ENCODE measurements at places on chromosomes 6 and 20.

DNA sequence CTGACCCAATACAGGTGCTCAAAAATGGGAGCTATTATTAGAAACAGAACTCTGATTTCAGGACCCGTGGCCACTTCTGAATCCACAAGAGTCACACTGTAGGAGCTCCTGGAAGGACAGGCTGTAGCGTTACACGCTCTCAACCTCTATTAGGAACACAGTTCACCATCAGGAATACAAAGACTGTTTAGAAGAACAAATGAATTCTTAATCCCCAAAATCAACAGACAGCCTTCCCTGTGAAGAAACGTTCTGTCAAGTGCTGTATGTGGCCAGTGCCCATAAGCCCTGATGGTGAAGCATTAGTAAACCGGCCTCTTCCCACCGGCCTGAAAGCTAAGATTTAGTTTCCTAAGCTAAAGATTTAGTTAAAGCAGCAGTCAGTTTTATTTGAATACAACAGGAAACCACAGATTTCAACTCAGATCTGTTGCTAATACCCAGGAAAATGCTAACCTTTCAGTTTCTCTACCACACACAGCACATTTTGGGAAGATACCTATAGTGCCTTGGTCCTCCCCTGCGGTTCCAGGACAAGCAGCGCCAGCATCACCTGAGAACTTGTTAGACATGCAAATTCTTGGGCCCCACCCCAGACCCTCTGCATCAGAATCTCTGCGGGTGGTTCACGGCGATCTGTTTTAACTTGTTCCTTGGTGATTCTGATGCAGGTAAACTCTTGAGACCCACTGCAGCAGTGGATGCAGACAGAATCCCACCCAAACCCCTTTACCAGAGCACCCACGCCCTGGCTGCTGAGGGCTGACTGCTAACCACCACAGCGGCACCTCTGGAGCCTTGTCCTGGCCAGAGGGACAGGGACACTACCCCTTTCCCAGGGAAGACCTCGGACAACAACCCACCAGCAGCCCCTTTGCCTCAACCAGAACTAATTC is 33.4 kb downstream of the MTRES1 start:
- DNase-seq = no peak

- no peak for DNase-seq
Observed at GRCh38 chr6:84172574-84172973, 54.9 kb downstream of the CEP162 start.

- DNase-seq = no peak
Observed at GRCh38 chr6:29777310-29777709, 50.3 kb upstream of the HLA-G start.

DNA sequence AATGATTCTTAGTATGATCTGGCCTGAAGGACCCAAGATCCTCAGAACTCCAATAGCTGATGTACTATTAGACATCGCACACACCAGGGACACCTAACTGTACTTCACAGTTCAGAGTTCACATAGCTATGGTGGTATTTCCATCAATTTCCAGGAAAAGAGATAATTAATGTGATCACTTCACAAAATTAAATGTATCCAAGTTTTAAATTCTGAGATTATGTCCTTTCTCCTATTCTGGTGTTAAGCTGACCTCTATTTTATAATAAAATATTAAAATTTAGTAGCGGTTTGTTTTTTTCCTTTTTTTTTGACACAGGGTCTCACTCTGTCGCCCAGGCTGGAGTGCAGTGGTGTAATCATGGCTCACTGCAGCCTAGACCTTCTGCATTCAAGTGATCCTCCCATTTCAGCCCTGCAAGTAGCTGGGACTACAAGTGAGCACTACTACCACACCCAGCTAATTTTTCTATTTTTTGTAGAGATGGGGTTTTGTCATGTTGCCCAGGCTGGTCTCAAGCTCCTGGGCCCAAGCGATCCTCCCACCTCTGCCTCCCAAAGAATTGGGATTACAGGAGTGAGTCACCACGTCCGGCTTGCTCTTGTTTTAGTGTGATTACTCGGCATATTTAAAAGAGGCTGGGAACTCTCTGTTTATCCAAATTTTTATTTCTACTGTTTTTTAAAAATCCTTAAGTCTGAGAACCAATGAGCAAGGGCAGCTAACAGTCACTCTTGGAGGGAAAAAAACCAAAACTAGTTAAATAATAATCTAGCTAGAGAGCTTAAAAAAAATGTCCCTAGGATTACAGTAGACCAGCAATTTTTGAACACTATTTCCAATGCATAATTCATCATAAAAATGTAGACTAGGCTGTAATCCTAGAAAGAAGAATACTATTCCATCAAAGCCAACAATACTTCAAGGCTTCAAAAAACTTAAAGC is 16.0 kb downstream of the KIF13A start:
- no peak for DNase-seq

- DNase-seq = no peak
Observed at GRCh38 chr6:142015011-142015410, 117.7 kb upstream of the GJE1 start.

- no peak for DNase-seq
Observed at GRCh38 chr20:53625311-53626129, 31.9 kb upstream of the ZNF217 start.

- no peak for DNase-seq
Observed at GRCh38 chr6:87071683-87072082, 23.2 kb downstream of the CGA start.

DNA sequence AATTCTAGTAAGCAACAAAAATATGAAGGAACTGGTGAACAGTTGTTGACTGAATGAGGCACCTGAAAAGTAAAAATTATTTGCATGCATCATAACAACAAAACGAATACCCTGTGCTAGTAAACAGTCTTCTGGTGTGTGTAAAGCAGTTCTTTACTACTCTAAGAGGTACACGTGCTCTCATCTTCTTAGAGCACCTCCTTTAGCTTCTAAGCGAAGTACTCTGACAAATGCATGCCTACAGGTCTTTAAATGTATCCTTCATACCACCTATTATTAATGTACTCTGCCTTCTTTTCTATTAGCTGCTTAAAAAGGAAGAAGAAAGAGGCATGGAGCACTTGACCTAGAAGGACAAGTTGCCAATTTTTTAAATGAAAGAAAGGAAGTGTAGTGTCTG is 32.2 kb upstream of the MYB start:
- DNase-seq = no peak

- no peak for DNase-seq
Observed at GRCh38 chr20:54839224-54839623, 363.8 kb downstream of the DOK5 start.

DNA sequence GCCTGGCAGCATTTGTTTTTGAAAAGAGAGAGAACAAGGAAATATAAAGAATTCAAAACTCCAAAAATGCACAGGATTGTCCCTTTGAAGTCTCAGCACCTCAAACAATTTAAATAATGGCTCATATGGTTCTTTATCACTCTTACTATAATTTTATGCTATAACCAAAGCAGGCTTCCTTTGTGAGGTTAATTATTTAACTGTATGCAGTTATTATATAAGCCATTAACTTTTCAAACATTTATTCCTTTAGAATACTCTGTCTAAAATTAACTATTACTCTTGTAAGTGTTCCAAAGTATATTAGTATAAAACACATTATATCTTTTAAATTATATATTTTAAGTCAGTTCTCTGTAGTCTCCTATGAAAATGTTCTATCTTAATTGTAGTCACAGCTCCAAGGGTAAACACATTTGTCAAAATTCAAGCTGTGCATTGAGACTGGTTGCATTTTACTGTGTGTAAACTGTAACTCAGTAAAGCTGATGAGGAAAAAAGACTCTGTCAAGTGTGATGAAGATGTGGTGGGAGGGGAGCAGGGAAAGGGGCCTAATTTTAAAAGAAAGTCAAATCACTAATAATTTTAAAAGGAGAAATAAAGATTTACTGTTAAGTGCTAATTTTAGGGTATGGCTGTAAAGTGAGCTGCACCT is 20.0 kb upstream of the PLAGL1 start:
- no peak for DNase-seq

Data from stimulated activated CD8-positive, alpha-beta memory T cell treated with anti-CD3 and anti-CD28 coated beads, Interleukin-15, amount 100 ng/mL, for 4 hours (primary cell).